ENCODE measurements at places on chromosomes 5 and 9. TPM values are rescaled to one million over a fixed set of nuclear protein-coding genes. Genes with fewer than 3 reads are reported as not detected.

PDE6A gene
- 2.9 TPM for polyA plus RNA-seq

ZCCHC7 gene
- polyA plus RNA-seq, result 14.4 TPM

TMEM252 gene
- 0.26 TPM for polyA plus RNA-seq

DMAC1 gene
- polyA plus RNA-seq, result 47.9 TPM

UBE2QL1 gene
- 2.0 TPM for polyA plus RNA-seq

NMUR2 gene
- polyA plus RNA-seq, result 3.6 TPM

DBH gene
- not detected for polyA plus RNA-seq

DNA sequence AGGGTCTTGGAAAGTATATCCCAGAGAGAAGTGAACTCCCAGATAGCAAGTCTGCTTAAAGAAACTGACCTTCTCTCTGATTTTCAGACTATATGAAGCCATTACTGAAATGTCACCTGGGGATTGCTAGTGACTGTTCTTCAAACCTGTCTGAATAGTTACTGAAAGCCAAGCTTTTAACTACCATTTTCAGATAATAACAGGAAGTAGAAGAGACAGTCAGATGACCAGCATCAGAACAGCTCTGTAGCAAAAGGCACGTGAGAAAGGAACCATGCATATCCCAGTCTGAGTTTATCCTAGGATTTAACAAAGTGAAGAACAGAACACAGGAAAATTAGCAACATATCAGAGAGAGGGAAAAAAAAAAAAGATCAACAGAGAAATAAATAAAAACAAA lies 74.9 kb upstream of the SELENOP start:
- DNase-seq, result no peak

GRCh38 chr9:13485068-13485596 lies 205.6 kb upstream of the MPDZ start:
- peak; percentile 61 for DNase-seq

DNA sequence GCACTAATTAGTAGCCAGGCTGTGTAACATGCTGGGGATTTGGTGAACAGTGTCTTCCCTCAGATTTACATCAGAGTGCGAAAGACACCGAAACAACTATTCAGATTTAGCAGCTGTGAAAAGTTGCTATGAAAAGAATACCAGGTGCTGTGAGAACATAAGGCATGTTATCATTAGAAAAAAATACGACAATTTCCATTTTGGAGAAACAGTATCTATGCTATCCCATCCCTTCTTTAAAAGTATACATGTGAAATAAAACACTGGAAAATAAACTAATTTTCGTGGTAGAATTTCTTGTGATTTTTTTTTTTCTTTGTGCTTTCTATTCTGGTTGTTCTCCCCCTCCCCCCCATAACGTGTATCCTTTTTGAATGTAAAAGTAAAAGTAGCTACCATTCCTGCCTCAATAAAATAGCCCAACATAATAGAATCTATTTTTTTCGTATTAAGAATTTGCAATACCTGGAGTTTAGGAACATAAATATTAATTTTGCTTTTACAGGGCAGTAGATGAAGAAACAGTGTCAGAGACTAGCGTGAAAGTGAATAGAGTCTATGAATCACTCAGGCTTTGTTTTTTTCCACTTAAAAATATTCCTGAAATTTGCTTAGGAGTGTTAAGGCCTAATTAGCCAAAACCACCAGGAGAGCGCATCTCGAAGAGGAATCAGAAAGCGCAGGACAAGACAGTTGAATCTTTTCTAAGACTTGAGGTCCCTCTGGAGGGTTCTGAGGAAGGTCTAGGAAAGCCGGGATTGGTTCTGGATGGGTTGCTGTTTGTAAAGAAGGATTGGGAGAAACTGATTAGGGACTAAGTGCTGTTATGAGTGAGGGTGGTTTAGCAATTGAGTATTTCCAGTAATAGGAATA lies 813 bp upstream of the SLU7 start:
- DNase-seq, result no peak

DNA sequence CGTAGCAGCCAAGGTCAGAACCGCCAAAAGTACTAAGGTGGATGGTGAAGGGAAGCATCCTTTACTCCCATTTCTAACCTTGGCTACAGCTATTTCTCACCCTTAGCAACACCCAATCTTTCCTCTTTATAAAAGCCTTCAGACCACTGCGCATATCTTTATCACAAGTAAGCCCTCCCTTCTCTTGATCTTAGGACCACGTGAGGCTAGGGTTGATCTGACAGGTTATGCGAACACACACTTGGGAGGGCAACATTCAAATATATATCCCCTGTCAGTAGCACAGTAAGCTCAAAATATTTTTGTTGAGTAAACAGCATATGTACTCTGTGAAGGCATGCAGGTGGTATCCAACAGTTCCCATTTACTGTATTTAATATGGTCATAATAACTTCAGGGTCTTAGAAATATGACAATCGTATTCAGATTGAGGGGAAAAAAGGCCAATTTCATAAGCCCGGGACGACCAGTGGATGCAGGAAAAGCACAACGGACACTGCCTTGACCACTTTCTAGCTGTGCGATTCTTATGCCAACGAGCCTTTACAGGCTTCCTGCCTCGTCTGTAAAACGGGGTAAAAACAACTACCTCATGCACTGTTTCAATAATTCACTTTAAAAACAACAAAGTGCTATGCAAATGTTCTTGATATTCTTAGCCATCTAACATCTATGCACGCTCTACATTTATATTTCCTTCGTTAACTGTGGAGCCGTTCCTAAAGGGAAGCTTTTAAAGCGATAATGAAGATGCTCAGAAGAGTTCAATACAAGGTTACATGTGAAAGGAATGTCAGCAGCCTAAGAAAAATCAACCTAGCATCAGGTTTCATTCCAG lies 1.3 kb downstream of the ARSB start:
- no peak for DNase-seq

DNA sequence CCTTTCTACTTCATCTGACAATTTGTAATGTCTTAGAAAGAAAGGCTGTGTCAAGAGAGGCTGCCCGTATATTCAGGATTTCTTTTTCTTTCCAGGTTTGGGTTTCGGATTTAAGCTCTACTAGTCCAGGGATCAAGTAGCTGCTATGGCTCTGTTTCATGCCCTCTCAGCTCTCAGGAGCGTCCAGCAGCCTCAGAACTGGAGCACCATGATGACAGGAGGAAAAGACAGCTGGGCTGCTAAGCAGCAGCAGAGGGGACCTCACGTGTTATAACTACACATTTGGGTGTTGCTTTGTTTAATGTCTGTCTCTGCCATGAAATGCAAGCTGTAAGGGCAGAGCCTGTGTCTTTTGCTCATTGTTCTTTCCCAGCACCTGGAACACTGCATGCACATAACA lies 28.5 kb downstream of the TBC1D2 start:
- DNase-seq, result no peak

- DNase-seq, result no peak
Observed at GRCh38 chr9:79973627-79974026, 401.9 kb downstream of the TLE4 start.

DNA sequence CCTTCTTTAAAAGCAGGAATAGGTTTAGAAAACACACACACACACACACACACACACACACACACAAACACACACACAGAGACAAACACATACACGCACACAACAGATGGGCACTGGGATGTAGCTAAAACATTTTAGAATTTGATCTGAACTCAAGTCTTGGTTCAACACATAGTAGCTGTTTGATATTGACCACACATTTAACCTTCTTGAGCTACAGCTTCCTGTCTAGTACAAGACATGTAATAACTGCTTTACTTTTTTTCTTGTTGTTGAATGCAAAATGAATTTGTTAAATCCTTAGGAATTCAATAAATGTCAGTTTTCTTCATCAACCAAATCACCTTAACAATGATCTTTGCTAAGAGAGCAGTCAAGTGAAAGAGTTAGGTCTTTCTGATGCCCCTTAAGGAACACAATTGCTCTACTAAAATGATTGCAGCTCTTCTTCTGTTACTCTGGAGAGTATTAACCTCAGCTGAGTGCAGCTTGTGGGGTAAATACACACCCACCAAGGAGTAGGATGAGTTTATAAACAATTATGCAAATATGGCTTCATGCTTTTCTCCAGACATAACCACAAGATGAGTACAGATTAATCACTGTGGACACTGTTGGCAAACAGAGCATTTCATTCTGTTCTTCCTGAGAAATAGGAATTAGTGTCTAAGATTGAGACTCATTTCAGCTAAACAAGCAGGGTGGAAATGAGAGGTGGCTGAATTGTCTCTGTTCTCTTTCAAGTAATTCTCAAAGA lies 302.9 kb upstream of the PAPPA start:
- DNase-seq, result no peak

DNA sequence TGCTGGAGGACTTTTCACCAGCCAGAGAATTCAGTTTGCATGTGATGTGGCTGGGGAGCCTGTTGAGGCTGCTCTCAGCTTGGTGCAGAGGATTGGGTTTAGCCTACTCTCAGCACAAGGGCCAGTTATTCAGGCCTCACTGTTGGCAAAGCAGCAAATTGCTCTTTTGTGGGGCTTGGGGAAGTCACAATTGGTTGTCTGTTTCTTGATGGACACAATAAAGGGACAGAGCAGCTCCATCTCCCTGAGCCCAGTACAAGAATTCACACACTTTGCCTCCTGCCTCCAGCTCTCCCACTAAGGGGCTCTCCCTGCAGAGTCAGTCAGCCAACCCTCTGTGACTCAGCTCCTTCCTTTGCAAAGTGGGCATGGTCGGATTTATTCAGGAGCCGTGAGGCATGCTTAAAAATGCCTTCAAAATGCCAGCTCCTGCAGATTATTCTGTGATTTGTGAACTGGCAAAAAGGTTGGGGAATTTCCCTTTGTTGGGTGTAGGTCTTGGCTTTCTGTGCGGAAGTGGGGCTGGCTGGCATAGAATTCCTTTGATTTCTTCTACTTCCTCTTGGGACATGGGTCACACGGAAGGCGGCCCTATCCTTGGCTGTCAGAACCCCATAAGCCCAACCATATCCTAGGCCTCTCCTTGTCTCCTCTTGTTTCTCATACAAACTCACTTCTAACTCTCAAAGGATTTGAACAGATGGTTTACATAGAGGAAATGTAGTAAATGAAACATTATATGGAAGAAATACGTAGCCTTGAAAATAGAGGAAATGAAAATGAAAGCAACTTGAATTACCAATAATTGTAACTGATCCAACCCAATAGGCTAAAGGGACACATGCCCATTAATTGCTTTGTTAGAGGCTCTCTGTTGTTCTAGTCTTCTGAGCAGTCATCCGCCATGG lies 118.7 kb upstream of the CD180 start:
- no peak for DNase-seq

DNA sequence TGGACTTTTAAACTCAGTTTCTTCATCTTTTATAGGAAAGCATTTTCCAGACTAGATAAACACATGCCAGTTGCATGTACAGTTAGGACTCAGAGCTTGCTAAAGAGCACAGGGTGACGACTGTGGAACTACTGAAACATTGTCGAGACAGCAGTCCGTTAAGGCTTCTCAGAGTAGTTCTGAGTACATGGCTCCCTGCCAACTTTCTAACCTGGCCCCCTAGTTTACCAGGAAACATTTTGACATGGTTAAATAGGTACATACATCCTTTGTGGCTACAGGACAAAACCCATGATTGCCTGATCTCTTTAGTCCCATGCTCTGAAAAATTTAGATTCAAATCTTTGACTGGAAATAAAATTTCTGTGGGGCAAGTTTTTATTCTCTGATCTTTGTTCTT lies 129.7 kb downstream of the SLF1 start:
- DNase-seq, result no peak

- DNase-seq, result no peak
Observed at GRCh38 chr5:143525176-143525575, 121.7 kb upstream of the NR3C1 start.

- no peak for DNase-seq
Observed at GRCh38 chr9:34623374-34624235, 3.3 kb upstream of the DCTN3 start.

DNA sequence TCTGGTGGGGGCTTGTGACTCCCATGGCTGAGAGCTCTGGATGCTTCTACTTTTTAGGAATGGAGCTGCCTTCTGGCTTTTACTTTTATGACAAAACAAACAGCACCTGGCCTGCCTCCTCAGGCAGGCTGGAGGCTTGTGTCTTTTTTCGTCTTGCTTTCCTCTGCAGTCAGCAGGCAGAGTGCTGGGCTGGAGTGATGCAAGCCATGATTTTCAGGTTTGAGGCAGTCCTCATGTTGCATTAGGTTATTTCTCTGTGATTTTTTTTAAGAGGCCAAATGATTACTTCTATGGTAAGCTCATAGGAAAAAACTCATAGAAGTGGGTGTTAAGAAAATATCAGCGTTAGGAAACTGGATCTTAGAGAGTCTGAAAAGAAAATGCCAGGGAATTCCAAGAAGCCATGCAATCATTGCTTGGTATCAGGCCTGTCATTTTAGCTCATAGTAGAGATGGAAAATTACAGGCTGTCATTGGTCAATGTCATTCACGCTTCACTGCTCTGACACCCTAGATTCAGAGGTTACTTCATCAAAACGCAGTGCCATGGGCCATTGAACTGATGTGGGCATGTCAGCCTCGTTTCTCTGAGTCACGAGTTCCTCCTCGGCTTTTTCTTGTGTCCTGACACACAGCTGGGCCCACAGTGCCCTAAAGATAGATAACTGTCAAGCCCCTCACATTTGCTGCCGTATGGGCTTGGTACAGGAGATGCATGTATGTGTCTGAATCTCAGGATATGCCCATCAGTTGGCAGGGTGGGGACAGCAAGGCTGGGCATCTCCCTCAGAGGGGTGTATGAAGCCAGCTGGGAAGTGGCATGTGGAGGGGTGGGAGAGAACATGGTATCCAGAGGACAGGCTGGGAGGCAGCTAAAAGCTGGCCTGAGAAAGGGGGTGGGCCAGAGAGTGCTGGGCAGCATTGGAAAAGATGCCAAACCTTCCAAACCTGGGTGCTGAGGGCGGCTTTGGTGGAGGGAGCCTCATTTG lies 151.8 kb downstream of the HSPA4 start:
- no peak for DNase-seq

GRCh38 chr9:104025104-104025503 lies 69.0 kb upstream of the SMC2 start:
- no peak for DNase-seq

DNA sequence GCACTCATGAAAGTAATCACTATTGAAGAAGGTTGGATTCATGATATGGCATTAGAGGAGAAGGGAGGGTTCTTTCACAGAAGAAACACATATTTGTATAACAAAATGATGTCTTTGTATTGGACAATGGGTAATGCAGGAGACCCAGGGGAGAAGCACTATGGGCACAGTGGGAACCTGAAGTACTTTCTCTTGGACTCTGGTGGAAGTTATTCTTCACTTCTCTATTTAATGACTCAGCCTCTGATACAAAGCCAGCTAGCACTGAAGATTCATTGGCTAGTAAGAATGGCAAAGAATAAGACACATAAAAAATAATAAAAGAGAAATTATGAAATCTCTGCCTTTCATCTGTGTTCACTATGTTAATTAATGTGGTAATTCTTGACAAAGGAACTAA lies 149.9 kb upstream of the PRR16 start:
- DNase-seq, result no peak

GRCh38 chr9:90033028-90033650 lies 428.3 kb downstream of the GADD45G start:
- DNase-seq, result no peak

GRCh38 chr9:133713150-133713959 lies 24.8 kb downstream of the SARDH start:
- DNase-seq, result no peak

DNA sequence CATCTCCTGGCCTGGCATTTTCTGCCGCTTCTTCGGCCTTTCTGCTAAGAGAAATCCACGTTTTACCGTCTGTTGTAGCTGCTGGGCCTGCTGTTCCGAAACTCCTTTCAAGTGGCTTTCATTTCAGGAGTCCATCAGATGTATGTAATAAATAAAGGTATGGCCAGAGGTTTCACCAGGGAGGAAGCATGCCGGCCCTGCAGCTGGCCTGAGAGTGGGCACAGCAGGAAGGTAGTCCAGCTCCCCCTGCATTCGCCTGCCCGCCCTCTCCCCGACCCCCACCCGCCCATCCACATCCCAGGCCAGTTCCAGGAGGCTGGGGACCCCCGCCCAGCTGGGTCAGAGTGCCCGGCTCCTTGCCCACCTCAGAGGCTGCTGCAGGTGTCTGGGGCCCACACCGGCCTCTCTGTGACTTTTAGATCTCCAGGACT lies 46.4 kb upstream of the EXOC3 start:
- no peak for DNase-seq
